ENCODE measurements at places on chromosomes 6 and 20.

DNA sequence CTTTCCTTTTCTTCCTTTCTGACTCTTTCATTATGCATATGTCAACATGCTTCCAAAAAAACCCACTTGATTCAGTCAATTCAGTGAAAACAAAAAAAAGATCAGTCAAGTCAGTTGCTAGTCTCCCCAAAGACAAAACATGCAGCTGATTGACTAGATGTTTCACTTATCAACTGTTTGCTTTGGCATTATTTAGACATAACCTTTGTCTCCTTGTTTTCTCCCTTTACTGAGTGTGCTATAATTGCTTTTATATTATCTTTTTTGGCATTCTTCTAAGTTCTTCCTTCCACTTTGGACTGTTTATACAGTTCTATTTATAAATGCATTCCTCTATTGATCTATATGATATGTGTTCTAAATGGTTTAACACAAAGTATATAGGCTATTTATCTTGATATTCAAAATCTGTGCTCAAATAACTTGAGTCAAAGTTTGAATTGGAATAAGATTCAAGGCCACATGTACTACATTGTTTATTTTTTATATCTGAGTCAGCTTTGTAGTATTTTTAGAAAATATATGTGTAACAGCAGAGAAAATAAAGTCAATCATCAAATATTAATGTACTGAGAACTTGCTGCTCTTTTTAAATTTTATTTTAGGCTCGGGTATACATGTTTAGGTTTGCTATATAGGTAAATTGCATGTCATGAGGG is 260.5 kb downstream of the CENPW start:
- DNase-seq, result no peak

- DNase-seq, result no peak
These were observed 70.0 kb downstream of the FOXC1 start for GRCh38 chr6:1679688-1680068.

DNA sequence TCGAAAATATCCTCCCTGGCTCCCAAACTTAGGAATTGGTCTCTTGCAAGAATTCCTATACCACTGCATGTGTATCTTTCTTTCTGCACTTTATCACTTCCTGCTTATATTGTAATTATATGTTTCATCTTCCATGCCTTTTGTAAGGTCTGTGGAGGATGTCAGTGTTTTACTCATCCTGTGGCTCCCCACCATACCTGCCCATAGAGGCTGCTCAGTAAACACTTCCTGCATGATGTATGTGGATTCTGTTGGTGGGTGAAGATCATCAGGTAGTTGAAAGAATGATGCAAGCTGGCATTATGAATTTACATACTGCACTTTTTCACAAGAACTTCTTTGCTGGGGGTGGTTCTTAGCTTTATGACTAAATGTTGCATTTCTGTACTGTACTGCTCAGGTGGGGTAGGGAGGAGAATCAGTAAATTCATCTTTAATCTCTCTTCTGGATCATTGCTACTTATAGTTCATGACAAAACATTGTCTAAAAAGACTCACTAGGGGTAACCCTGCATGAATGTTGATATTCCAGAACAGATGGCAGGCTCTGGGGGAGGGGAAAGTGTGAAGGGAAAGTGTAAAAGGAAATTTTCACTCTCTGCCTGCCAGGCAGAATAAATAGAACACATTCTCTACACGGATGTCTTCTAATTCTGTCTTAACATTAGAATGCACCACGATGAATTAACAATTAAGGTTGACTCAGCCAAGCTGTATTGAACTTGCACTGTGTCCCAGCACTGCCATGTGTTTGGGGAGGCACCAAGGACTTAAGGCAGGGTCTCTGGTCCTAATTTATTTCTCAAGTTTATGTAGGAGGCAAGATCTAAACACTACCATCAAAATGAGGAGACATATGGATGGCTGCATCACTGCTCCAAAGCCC is 36.0 kb upstream of the KLHL31 start:
- DNase-seq, result no peak

GRCh38 chr6:139588076-139588639 is 213.7 kb upstream of the CITED2 start:
- no peak for DNase-seq

DNA sequence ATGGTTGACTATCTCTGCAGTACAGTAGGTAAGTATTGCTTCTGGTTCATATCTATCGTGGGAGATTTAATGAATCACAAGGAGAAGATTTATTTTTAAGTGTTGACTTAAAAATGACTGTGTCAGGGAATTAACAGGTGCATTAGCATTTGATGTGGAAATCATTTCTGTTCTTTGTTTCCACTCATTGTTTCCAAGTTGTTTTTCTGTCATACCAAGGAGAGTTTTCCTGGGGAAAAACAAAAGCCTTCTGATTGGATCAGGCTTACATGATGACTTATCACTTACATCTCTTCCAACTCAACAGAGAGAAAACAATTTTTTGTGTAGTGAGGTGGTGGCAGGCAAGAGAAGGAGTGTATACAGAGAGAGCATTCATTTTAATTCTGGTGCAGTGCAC is 686.4 kb downstream of the HTR1B start:
- no peak for DNase-seq

All from SIG-M5 (cell line).